Activated T-cell treated with anti-CD3 and anti-CD28 coated beads for 1 hour (primary cell): ENCODE measurements at places on chromosomes 6 and 20.

DNA sequence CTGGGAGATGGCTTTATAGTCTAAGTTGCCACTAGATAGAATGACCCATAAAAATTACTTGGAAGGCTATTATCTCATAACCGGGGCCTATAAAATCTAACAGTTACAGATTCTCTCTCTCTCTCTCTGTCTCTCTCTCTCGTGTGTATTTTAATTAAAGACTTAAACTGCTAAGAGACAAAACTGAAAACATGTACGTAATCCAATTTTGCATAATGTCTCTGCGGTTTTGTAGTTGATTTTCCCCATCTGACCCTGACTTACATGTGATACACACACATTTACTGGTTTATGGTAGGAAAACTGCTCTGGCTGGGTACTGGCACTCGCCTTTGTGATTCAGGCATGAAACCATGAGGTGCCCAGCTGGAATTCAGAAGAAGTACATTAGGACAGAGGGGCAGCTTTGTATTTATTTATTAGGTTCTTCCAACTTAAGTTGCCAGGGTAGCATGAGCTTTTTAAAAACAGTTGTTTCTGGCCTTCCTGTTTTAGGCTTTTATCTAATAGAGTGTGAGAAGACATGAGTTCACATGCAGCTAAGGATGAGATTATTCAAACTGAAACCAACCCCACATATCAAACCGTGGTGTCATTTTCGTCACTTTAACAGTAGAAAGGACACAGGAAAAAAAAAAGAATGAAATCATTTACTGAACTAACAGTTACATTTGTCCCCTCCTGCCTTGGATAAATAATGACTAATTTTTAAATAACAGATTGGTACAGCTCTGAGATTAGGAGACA, 182.5 kb downstream of the GMPR start:
- DNase-seq = no peak

GRCh38 chr6:70566751-70567382, at the start of gene SDHAF4:
TSS of gene SDHAF4 (plus strand) at chr6:70566930. CDS start at chr6:70566941, 11 bp downstream.
- DNase-seq = peak; percentile 97

GRCh38 chr6:1787894-1788293, 178.2 kb downstream of the FOXC1 start:
- DNase-seq = no peak

- DNase-seq = no peak
Observed at GRCh38 chr6:139497345-139497961, 123.0 kb upstream of the CITED2 start.

GRCh38 chr6:75409928-75410327, 83.7 kb downstream of the FILIP1 start:
- no peak for DNase-seq

GRCh38 chr6:133288662-133289061, 47.5 kb downstream of the EYA4 start:
- no peak for DNase-seq

DNA sequence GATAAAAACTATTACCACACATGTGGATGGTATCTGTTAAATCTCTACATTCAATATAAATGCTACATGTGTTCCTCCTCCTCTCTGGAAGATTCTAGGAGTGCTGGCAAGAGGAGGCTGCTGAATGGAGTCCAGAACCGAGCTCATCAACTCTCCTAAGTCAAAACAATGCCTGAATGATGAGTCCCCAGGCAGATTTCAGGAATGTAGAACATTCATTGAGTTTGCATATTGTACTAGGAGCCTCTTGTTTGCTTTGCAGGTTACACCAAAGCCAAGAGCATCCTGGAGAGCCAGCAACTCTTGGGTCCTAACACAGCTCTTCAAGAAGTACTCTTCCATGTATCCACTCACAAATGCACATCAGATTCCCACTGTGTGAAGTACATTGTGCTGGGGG, 117.6 kb upstream of the UST start:
- no peak for DNase-seq

DNA sequence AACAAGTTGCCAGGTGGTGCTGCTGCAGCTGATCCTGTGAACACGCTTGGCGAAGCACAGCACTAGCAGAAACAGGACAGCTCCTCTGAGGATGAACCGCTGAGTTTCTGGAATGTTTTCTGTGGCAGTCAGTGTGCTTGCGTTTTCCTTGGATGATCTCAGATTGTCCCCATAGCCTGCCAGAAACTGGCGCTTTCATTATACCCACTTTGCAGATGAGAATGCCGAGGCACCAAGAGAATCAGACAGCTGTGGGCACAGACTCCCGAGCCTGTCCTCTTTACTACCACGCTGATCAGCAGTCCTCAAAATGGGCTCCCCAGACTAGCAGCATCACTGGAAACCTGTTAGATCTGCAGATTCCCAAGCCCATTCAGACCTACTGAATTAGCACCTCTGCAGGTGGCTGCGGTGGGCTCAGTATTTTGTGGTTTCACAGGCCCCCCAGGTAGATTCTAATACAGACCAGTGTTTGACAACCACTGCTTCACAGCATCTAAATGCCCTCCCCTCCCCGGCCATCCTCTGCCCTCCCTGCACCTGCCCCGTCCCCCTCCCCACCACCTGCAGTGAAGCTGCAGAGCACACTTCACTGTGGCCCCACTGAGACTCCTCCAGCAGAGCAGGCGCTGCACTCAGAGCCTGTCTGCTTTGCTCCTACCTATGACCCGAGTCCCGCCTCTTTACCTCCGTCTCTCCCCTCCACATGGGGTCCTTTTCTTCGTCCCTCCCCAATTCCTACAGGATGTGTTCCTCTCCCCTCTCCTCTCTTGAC, 29.6 kb downstream of the SPATA2 start:
- DNase-seq = no peak

- DNase-seq = no peak
Observed at GRCh38 chr6:150301846-150302519, 66.8 kb upstream of the IYD start.

- DNase-seq = no peak
Observed at GRCh38 chr6:123888771-123889513, 85.3 kb downstream of the NKAIN2 start.

DNA sequence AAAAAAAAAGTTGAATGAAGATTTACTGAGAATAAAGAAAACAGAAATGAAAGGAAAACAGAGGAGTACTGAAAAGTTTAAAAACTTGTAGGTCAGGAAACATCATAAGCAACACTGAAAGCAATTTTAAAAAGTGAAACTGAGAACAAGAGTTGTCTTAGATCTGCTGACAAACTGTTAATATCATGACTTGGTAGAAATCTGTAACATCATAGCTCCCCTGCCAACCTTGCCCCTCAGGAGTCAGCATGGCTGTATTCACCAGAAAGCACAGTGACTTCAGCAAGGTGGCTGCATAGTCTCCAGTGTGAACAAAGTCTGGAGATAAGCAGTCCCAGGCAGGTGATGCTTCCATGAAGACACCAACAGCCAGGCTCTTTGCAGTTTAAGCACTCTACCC, 5.3 kb downstream of the NAA20 start:
- no peak for DNase-seq

GRCh38 chr6:121932076-121932991, 467.1 kb upstream of the HSF2 start:
- no peak for DNase-seq

DNA sequence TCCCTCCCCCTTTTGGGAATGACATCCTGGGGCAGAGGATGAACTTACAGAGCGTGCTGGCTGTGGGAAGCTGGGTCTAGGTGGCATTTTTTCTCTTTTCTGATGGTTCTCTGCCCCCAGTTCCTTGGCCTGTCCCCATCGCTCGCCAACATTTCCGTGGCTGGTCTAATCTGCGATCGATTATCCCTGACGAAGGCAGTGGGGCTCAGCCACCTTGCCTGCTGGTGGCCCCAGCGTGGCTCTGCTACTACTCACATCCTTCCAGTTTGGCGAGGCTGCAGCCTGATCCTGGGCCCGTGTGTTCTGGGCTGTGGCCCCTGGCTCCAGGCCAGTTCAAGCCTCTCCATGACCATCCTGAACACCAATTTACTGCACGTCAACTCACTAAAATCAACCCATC, 6.4 kb upstream of the HLA-DOA start:
- no peak for DNase-seq

- DNase-seq = no peak
Observed at GRCh38 chr20:10042086-10042485, 7.3 kb downstream of the ANKEF1 start.

DNA sequence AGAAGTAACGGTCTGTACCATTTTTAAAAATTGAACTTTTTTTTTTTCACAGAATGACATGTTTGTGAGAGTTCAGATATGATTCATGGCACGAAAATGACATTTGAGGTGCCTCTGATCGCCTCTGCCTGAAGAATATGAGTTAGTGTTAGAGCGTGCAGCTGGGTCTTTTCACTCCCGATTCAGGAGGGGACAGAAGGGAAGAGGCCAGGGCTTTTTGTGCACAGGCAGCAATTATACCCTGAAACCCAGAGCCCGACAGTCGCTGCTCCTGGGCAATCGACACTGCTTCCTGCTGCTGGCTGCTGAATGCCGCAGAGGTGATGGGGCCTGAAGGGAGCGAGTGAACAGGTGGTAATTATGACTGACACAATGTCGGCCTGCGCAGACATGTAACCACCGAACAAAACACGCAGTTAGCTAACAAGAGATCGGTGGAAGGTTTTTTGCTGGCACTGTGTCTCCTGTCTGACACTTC, 652.0 kb upstream of the NOX3 start:
- DNase-seq = no peak

- DNase-seq = no peak
Observed at GRCh38 chr20:63686492-63687321, 9.7 kb upstream of the TNFRSF6B start.

- no peak for DNase-seq
Observed at GRCh38 chr6:133377219-133377618, 136.1 kb downstream of the EYA4 start.

GRCh38 chr6:88367248-88367647, 201.1 kb upstream of the CNR1 start:
- DNase-seq = no peak

GRCh38 chr20:49319208-49319809, 41.5 kb upstream of the ZNFX1 start:
- no peak for DNase-seq

DNA sequence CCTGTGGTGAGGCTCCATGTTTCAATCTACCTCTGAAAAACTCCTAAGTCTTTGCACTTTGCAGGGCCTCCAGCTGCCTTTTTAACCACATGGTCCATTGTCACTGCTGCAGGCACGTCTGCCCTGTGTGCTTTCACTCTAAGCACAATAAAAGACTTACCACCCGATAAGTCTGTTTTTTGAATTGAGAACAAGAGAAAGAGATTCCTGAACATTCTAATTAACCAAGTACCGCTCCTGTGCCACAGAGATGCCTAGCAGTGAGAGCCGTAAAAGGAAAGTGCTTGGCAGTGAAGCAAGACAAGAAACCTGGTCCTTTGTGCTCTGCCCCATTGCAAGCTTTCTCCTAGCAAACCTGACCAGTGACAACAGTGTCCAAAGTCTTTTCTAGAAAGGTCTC, 487.6 kb upstream of the FLRT3 start:
- no peak for DNase-seq

- no peak for DNase-seq
Observed at GRCh38 chr20:7113577-7114466, 346.3 kb downstream of the BMP2 start.

GRCh38 chr6:158408552-158409130, 96.4 kb downstream of the TULP4 start:
- no peak for DNase-seq

DNA sequence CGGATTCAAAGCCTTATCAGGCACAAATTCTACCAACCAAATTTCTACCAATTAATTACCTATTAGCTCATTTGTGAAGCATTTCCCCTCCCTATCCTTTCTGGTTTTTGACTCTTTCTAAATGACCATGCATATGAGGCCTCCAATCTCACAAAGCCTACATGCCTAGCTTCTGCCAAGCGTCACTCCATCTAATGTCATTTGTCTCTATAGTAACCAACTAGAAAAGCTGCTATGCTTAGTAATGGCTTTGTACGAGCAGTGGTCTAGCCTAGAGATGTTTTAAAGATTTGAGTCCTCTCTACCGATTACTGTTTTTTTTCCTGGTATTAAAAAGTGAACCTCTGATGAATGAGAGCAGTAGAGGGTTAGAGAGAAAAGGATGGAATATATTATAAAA, 4.8 kb upstream of the ASF1A start:
- no peak for DNase-seq

GRCh38 chr20:2751347-2751877, 49.0 kb downstream of the CPXM1 start:
- no peak for DNase-seq

DNA sequence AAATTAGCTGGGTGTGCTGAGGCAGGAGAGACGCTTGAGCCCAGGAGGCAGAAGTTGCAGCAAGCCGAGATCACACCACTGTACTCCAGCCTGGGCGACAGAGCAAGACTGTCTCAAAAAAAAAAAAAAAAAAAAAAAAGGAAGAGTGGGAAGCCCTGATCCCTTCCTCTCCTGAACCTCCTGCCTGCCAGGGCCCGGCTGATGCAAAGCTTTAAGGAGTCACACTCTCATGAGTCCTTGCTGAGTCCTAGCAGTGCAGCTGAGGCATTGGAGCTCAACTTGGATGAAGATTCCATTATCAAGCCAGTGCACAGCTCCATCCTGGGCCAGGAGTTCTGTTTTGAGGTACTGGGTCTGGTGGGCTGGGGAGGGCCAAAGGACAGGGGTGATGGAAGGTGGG, 15.1 kb downstream of the SYNGAP1 start:
- no peak for DNase-seq

DNA sequence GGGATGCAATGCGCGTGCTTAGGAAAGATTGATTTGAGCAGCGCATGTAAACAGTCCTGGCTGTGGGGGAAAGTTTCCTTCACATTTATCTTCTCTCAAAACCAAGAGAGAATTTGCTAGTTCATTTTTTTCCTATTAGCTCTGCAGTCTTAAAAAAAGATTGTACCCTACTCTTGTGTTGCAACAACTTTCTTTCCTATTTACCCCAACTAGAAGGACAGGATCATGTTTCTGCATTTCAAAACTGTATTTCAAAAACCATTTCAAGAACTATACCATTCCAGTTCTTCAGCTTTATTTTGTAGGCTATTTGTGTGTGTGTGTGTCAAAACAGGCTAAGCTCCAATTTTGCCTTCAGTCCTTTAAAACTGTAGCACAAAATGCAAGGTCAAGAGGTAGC, 473.1 kb downstream of the KIF16B start:
- DNase-seq = no peak

DNA sequence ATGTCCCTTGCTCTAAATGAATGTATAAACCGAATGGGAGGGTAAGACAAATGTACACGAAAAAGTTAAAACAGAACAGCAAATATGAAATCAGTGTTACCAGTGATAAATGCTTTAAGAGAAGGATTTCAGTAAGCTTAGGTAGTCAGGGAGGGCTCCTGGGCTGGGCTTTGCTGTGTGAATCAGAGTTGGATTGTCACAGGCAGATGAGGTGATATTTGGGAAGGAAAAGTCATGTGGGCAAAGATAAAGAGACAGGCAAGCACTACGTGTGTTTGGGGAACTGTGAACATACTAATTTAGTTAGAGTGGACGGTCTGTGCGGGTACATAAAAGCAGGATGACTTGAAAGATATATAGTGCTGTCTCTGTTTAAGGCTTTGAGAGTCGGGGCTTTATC, 114.8 kb downstream of the CRYBG1 start:
- DNase-seq = no peak

DNA sequence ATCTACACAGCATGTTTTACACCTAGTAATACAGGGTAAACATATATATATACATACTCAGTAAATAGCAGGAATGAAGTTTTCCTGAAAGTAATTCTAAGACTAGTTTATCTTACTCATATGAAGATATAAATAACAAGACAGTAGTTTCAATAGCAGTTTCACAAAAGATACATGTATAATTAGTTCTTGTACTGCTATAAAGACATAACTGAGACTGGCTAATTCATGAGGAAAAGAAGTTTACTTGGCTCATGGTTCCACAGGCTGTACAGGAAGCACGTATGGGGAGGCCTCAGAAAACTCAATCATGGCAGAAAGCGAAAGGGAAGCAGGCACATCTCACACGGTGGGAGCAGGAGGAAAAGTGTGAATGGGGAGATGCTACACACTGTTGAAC, 16.9 kb downstream of the RARS2 start:
- no peak for DNase-seq
